ENCODE measurements at places on chromosomes 1 and 21.

GRCh38 chr1:16612332-16613172 is 812 bp downstream of the NBPF1 start:
- peak; percentile 85 for DNase-seq

- DNase-seq, result peak; percentile 38
These were observed 32.2 kb downstream of the TRIM62 start for GRCh38 chr1:33149453-33150190.

- peak; percentile 84 for DNase-seq
These were observed at the start of gene SFN for GRCh38 chr1:26862781-26863684. TSS of gene SFN (plus strand) at chr1:26863149. CDS start at chr1:26863213, 64 bp downstream.

DNA sequence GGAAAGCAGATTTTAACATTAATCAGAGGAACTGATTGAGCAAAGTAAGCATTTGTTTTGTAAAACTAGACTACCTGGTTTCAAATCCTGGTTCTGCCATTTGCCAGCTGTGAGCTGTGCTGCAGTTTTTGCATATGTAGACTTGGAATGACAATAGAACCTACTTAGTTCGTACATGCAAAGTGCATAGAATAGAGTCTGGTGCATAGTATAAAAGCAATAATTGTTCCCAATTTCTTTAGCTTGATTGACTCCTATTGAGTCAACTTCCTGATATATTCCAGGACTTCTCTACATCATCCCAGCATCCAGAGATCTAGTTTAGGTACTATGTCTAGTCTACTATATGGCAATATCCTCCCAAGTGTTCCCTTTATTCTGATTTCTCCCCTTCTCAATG is 144.4 kb upstream of the FGGY start:
- DNase-seq, result no peak

DNA sequence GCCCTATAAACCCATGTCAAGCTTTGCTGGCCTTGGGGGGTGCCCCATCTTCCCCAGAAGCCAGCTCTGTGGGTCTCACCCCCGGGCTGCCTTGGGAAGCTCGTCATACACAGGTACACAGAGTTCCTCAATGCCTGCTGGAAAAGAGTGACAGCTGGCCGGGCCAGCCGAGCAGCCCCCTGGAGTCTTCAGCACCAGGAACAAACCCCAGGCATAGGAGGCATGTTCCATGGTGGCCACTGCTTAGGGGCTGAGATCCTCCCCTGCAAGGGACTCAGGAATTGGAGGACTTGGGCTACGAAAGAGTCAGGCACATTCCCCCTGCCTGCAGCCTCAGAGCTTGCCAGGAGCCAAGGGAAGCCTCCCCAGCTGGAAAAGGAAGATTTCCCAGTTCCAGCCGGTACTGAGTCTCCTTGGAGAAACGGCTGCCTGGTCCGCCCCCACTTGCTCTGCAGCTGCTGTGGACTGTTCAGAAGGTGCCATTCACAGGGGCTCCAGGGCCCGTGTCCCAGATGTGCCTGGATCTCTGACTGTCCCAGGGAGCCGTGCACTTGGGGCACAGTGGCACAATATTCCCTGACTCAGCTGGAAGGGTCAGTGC is 89.5 kb downstream of the STUM start:
- DNase-seq, result no peak

DNA sequence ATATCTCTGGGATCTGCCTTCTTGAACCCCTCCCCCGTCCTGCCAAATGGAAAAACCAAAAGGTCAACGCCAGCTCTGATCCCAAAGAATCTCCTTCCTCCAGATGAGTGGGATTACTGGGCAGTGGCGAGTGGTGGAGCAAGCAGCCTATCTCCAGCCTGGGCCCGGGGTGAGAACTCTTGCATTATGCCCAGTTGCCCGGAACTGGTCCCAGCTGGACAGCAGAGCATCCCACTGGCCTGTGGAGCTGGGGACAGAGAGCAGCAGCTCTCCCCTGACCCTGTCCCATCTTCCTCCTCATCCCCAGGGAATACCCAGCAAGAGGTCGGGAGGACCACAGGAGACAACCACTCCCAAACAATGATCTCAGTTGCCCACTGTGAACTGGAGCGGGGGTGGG is 130.5 kb downstream of the TMEM53 start:
- DNase-seq, result no peak

- DNase-seq, result peak; percentile 19
These were observed at the start of gene ADAMTS5 for GRCh38 chr21:26967062-26967913. TSS of gene ADAMTS5 (minus strand) at chr21:26967088. CDS start at chr21:26966391, 697 bp downstream.

GRCh38 chr1:65001231-65001792 is 35.0 kb upstream of the JAK1 start:
- DNase-seq, result peak; percentile 47

DNA sequence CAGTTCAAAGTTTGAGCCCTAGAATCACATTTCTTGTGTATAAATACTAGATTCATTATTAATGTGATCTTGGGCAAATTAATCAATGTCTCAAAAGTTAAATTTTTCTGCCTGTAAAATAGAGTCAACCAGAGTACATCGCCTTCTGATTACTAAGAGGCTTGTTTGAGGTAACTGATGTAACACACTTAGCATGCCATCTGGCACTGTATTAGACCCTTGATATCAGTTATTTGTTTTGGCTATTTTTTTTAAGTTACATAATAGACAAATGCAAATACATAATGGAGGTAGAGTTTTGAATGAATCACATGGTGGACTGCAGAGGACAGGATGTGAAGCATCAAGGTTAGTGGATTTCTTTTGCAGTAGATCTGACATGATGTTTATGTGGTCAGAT is 298.4 kb downstream of the ADGRL2 start:
- DNase-seq, result no peak

DNA sequence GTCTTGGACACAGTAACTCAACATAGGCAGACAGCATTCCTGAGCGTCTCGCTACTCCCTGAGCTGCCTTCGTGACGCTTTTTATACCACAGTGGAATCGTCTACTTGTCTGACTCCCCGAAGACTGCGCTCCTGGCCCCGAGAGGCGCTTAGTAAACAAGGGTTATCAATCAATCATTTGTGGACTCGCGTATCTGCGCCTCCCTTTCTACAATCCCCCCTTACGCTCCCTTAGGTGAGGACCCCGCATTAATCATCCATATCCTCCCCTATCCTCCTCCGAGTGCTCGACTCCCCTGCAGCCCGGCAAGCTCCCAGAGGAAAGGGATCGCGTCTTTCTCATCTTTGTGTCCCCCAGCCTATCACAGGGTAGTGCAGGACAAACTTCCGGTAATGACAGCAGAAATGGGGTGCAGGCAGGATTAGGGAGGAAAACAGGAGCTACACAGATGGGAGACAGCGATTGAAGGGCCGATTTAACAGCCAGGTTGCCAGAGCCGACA is 522 bp downstream of the TMEM59 start:
- peak; percentile 41 for DNase-seq

GRCh38 chr21:45470773-45471524 is 66.0 kb downstream of the COL18A1 start:
- no peak for DNase-seq

DNA sequence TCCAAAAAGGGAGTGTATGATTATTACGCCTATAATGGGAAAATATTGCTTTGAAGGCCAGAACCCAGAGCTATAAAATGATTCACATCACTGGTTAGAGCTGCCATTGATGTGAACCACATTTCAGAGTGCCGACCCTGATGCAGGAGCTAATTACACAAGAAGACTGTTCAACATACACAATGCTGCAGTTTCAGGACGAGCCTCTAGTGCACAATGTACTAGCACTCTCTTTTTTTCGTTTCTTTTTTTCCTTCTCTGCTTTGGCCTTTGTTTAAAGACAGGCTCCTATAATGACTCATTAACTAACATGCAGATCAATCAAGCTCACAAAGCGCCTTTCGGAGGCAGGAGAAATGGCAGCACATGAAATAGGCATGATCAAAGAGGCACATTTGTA is 66.0 kb upstream of the HMGB4 start:
- no peak for DNase-seq

- no peak for DNase-seq
These were observed 3.2 kb downstream of the DIP2A start for GRCh38 chr21:46461909-46462308.

GRCh38 chr1:82836213-82836972 is 1035.7 kb downstream of the ADGRL2 start:
- DNase-seq, result no peak

DNA sequence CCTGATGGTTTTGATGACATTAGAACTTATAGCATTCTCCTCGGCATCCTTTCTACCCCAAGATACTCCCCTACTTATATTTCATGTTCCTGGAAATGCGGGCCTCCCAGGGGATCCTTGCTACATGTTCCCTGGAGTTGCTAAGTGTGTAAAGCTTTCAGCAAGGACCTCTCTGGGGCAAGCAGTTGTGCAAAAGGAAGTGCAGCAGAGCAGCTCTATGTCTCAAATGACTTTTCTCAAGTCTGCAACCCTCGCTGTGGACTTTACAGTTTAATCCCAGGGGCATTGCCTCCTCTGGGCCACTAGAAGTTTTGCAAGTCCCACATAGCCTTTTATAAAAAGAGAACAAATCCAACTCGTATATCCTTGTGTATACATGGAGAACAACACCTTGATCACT is 20.8 kb upstream of the MNDA start:
- no peak for DNase-seq

DNA sequence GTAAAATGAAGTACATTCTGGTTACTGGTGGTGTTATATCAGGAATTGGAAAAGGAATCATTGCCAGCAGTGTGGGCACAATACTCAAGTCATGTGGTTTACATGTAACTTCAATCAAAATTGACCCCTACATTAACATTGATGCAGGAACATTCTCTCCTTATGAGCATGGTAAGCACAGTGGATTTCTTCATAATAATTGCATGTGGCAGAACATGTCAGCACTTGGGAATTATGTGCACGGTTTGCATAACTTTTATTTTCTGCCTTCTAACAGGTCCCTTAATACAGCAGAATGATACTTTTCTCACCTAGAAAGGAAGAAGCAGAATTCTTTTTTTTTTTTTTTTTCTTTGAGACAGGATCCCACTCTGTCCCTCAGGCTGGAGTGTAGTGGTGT is 3.8 kb downstream of the CTPS1 start:
- no peak for DNase-seq

DNA sequence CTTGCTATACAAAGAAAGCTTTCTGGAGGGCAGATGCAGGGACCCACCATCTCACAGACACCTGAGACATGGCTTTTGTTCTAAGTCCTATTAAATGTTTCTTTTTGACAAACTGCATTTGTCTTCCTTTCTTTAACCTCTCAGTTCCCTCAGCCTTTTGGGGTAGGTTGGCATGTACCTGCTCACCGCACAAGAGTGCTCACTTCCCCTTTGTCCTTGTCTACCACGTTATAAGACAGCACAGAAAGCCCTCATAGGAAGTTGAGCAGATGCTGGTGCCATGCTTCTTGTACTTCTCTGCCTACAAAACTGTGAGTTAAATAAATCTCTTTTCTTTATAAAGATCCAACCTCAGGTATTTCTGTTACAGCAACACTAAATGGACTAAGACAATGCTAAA is 31.9 kb upstream of the RGS21 start:
- DNase-seq, result no peak

GRCh38 chr1:18978706-18979105 is 22.2 kb upstream of the IFFO2 start:
- no peak for DNase-seq

DNA sequence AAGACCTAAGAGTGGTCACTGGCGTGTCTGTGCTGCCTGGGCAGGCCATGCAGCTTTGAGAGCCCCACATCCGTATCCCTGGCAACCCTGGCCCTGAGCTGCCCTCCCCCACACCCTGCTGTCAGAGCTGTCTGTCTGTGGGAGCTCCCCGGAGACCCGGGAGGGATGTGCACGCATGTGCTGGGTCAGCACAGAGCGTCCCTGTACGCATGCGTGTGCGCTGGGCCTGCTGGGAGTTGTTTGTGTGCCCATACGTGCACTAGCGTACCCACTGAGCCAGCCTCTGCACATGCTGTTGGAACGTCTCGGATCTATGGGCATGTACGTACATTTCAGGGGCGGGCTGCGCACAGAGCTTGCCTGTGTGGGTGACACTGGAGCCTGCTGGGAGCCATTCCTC is 89.3 kb downstream of the EPHB2 start:
- DNase-seq, result no peak

DNA sequence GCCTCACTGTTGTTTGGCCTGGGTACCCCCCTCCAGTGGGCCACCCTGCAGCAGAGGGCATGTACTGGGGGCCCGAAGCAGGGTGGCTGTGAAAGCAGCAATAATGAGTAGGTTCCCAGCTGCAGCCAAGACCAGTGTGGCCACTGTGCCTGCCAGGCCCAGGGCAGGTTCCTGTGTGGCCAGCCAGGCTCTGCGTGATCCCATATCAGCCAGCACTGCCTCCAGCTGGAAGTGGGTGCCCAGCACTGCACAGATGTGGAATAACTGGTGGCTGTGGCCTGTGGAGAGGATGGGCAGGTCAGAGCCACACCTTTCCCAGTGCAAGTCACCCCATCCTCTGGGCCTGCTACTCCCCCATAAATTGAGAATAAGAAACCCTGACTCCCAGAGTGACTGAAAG is 2.1 kb downstream of the BGLAP start:
- no peak for DNase-seq

GRCh38 chr21:38853421-38853919 is 47.7 kb downstream of the ETS2 start:
- no peak for DNase-seq

DNA sequence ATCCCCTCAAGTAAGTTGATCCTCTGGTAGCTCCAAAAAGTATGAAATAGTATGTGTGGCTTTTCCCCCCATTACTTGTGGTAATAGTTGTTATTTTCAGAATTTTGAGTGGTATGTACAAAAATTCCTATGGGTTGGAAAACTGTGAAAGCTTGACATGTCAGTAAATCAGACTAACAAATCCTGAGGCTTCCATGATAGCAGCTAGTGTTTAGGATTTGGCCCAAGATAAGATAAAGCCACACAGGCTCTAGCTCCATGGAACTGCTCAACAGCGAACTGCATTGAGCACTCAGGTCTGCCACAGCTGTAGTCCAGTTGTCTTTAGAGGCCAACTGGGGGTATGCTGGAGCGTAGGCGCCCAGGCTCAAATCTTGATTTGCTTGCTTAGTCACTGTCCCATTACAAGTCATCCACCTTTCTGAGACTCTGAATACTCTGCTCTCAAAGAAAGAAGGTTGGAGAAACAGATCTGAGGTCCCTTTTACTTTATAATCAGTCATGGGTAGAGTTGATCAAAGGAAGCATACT is 28.7 kb downstream of the ATP1A1 start:
- DNase-seq, result no peak
